Suppressor macrophage treated with lipopolysaccharide for 4 hours (primary cell): ENCODE measurements at places on chromosomes 2 and 18.
A peak's percentile ranks its signal among the peaks of the same experiment; 100 is the strongest.

GRCh38 chr2:107412209-107412904 lies 414.3 kb upstream of the RGPD4 start:
- no peak for DNase-seq

- peak; percentile 16 for DNase-seq
Measured at GRCh38 chr2:28640260-28640907, 111.2 kb upstream of the PPP1CB start.

DNA sequence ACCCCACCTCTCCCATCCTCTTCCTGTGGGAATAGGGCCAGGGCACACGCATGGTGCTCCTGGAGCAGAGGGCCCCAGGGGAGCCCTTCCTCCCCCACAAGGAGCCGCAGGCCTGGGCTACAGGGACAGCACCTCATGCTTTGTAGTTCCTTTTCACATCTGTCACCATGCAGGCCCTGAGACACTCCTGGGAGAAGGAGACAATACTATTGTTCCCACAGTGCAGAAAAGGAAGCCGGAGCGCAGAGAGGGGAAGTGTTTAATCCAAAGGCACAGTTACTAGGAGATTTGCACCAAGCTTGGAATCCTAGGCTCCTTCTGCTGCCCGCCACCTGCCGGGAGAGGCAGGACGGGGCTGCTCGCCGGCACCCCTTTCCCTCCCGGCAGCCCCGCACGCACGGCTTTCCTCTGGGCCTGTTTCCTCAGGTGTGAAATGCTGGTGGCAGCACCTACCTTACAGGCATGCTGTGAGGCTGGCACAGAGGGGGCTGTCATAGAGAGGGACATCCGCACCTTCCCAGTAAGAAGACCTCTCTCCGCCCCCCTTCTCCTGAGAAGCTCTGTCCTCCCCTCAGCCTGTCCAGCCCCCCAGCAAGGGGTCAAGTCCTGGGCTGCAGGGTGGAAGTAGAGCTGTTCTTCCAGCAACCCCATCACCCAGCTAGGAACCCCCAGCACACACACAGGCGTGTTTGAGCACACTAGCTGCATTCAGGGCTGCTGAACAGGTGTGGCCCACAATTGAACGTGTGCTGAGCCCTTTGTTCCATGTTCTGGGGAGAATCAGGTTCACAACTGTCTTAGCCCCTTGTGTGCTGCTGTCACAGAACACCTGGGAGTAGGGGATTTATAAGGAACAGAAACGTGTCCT lies 62.6 kb downstream of the SMAD7 start:
- DNase-seq: no peak

DNA sequence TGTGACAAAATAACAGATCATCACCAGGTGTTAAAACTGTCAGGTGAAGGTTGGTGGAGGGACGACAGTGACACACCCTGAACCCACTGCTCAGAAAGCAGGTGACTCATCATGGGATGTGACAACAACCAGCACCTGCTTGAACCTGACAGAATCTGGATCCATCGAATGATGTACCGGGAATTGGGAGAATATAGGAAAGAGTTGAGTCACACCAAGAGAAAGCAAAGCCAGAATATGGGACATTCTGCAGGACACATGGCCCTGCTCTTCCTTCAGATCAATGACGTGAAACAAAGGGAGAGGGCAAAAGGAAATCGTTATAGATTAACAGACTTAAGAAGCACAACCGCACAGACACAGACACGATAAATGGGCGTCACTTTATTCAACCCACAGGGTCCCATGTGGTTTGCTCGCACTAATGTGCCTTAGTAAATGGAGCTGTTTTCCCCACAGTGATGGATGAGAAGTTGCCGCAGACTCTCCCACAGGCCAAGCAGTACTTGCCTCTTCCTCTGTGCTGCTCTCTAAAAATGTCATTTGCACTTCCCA lies 100.1 kb downstream of the CRACDL start:
- DNase-seq: no peak

GRCh38 chr2:117738991-117739839 lies 75.3 kb upstream of the DDX18 start:
- no peak for DNase-seq

DNA sequence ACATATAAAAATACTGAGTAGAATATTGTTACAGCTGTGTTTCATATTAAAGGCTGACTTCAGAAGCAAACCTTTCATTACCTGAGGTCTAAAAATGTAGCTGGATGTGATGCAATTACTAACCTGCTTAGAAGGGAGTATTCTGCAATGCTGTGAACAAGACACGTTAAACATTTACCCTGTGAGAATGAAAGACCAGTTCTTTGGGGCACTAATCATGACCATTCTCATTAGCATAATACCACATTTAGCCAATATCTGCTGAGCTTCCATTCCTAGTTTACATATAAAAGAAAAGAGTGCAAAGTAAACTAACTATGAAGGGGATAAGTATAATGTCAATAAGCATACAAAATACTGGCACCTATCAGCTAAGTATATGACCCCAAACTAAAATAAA lies 784.0 kb upstream of the KLHL29 start:
- DNase-seq: no peak

DNA sequence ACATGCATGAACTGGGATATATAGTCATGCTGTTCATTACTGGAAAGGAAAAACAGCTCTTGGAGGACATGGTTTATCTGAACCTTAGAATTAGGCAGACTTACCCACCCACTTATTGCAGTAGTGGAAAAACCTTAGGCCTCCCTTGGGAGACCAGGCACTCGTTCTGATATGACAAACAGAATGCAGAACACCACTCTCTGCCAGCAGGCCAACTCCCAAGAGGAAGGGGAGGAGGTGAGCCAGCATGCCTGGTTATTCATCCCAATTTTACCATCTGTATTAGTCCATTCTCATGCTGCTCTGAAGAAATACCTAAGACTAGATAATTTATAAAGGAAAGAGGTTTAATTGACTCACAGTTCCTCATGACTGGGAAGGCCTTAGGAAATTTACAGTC lies 17.5 kb downstream of the C18orf63 start:
- no peak for DNase-seq

DNA sequence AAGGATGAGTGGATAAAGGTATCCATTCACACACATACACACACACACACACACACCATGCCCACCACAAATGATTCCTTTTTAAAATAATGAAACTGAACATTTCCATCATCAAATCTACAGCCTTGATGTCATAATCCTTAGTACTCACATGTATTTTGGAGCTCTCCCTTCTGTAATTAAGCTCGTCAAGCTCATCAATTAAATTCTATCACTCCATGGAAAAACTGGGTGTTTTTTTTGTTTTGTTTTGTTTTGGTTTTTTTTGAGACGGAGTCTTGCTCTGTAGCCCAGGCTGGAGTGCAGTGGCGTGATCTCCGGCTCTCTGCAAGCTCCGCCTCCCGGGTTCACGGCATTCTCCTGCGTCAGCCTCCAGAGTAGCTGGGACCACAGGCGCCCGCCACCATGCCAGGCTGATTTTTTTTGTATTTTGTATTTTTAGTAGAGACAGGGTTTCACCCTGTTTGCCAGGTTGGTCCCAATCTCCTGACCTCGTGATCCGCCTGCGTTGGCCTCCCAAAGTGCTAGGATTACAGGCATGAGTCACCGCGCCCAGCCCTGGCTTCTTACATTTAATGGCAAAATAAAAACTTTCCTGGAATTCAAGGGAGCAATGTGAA lies 78.6 kb upstream of the RGPD4 start:
- DNase-seq: no peak

- peak; percentile 90 for DNase-seq
Measured at GRCh38 chr2:45778720-45779171, 127.3 kb downstream of the PRKCE start.

DNA sequence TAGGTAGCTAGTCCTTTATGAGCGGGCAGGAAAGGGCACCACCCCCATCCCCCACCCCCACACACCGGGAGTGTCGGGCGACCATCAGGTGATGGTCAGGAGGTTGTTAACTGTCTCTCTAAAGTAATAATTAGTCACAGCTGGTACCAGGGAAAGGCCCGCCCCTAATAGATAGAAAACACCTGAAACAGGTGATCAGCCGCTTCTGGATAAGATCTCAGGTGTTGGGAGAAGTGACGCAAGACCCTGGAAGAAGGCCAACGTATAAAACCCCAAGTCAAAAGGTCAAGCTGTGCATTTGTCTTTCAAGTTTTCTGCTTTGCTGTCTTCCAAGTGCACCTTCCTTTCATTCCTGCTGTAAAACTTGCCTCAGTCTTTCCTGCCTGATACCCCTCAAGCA lies 59.6 kb upstream of the LINC00305 start:
- DNase-seq: no peak

- DNase-seq: no peak
Measured at GRCh38 chr18:50142441-50143120, 52.4 kb downstream of the MYO5B start.
